Mononuclear cell (primary cell): ENCODE measurements at places on chromosomes 2 and 18. TPM values are rescaled to one million over a fixed set of nuclear protein-coding genes. Genes with fewer than 3 reads are reported as not detected.

SCLY gene
- 4.6 TPM for total RNA-seq

IL37 gene
- total RNA-seq, result not detected

EVA1A gene
- 0.84 TPM for total RNA-seq

CARF gene
- total RNA-seq, result 12.5 TPM

SERPINB13 gene
- total RNA-seq, result not detected

CAVIN2 gene
- 139 TPM for total RNA-seq
